NCI-H226 (cell line): ENCODE measurements at places on chromosomes 7 and 10.
A peak's percentile ranks its signal among the peaks of the same experiment; 100 is the strongest.

GRCh38 chr10:96501985-96502384 lies 11.7 kb downstream of the TLL2 start:
- no peak for DNase-seq

- DNase-seq = peak; percentile 47
Measured at GRCh38 chr7:6360841-6361240, 86.9 kb downstream of the DAGLB start.

DNA sequence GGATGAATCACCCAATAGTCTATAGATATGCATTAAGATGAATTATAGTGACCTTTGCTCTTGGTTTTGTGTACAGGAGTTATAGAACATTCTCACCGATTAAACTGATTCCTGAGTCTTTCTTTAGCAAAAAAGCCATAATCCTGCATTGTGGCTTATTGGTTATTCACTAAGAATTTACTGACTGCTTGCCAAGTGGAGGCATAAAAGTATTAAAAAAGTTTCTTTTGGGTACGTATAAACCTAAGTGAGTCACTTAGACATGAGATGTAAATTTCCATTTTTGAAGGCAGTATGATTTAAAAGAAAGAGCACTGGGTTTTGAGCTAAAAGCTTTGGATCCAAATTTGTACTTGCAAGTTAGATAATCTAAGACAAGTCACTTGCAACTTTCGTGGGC lies 100.7 kb downstream of the CDK6 start:
- DNase-seq = no peak

DNA sequence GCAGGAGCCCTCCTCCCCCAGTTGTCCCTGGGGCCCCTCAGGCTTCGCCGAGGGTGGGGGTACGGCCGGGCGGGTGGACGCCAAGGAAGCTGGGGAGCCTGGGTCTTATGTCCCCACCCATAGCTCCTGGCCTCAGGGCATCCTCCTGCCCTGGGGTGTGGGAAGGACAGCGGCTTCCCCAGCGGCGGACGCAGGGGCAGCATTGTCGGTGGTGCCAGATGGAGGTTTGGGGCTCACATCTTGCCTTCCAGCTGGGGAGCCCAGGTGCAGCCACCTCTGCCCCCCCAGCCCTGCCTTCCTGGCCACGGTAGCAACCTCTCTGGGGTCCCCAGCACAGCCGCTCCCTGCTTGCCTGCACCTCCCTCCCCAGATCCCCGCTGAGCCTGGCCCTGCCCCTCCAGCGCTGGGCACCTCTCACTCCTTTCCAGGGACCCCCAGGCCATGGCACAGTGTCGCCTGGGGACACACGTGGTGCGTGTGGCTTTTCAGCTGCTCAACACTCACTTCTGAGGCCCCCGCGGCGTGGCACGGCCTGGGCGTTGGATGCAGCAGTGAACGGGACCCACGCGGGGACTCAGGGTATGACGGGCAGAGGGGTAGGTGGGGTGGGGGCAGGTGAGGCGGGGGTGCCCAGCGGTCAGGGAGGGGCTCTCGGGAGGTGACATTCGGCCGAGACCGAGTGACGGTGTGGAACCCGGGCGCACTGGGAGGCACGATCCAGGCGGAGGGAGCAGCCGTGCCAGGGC lies 53.1 kb downstream of the UNCX start:
- DNase-seq = no peak

DNA sequence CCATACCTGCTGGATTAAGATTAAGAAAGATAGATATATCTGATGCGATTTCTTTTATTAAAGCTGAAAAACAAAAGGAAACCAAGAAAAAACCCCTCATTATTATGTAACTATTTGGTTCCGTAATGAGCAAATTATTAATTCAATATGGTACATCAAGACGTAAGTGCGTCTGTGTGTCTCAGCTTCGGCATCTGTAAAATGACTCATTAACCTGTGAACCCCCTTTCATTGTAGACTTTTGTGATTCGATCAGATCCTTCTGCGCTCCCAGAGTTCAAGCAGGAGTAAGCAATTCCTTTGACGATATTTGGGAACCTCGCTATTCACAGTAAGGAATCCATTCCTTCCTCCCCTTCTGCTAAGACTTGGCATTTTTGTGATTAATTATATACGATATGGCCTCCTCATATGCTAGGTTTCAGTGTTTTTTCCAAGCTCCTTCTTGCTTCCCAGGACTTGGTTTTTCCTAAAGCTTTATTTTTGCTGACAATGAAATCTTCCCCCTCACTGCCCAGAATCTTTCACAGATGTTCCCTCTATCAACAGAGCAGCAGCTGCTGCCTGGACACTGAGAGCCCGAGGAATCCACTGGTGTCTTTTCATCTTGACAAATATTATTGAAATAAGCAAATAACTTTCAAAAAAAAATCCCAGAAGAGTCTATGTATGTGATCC lies 171.7 kb upstream of the CELF2 start:
- no peak for DNase-seq

DNA sequence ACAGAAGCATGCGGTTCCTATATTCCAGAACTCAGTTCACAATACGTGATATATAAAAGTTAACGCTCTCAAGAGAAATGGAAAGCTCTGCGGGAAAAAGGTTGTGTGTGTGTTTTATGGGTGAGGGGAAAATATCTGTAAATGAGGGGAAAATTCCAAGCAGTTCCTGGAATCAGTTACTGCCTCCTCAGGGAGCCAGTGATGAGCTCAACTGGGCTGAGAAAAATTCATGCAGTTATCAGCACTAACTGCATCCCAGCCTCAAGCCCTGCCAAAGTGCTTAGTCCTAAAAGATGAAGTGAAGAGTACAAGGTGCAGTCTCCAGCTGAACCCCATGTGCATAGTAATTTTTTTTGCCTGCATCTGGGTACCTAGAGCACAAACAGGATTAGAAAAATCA lies 191.9 kb downstream of the CDK14 start:
- no peak for DNase-seq

GRCh38 chr7:66847879-66848790 lies 72.9 kb upstream of the TMEM248 start:
- peak; percentile 53 for DNase-seq

DNA sequence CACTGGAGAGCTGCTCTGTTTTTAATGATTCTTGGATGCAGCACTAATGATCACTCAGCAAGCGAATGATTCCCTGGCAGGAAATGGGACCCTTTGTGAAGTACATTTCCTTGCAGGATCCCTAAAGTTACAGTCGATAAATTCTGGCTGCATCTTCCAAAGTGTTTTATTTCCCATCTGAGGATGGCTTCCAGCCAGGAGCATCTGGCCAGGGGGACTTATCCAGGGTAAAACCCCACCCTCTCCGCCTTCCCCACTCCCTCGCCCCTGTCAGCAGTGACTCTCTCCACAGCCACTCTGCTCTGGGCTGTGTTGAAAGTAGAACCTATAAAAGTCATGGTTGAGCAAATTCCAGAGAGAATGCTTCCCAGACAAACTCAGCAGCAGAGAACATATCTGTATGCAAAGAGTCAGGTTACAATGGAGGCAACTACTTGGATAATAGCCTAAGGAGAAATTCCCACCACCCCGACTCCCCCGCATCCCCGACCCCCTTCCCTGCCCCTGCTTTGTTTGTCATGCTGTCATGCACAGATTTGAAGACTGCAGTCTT lies 111.0 kb upstream of the ANLN start:
- peak; percentile 33 for DNase-seq

GRCh38 chr7:129055294-129055816 lies 444 bp upstream of the TNPO3 start:
- no peak for DNase-seq

- no peak for DNase-seq
Measured at GRCh38 chr7:159192013-159192412, 47.3 kb upstream of the VIPR2 start.

GRCh38 chr10:11165591-11166543 lies 148.2 kb downstream of the CELF2 start:
- peak; percentile 13 for DNase-seq

- DNase-seq = no peak
Measured at GRCh38 chr7:14480281-14480680, 422.3 kb downstream of the DGKB start.

- DNase-seq = no peak
Measured at GRCh38 chr10:74055383-74056049, 57.6 kb downstream of the VCL start.

DNA sequence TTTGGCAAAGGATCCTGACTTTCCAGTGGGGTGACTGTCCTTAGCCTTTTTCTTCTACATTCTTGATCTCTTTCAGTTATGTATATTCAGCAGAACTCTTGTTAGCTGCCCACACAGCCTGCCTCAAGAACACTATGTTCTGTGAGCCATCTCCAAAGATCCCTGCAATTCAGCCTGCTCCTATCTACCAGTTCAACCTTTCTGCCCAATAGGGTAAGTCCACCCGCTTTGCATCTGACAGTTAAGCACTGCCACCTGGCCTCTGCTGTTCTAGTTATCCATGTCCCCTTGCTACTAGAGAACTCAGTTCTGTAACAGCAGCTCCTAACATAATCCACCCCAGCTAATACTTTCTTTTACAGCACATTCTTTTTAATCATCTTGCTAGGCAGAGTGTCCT lies 13.5 kb downstream of the OR9A2 start:
- DNase-seq = no peak

DNA sequence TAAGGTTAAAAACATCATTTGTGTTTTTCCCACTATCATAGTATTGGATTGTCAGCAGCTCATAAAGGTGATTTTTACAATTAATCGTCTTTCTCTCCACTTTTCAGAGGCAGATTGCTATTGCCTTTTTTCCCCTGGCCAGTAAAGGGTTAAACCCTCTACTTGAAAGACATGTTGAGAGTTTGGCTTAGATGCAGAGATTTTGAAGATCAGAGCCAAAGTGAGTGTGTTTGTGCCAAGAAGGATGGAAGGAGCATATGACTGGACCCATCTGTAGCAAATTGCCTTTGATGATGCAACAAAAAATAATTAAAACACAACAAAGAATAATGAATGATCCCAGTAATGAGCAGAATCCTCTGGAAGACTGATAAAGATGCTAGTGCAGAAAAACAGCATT lies 373.1 kb downstream of the MALRD1 start:
- DNase-seq = no peak
